Breast epithelium (tissue), 4 donors: ENCODE measurements at places on chromosomes 3 and 15. TPM values are rescaled to one million over a fixed set of nuclear protein-coding genes. Genes with fewer than 3 reads are reported as not detected.

DNA sequence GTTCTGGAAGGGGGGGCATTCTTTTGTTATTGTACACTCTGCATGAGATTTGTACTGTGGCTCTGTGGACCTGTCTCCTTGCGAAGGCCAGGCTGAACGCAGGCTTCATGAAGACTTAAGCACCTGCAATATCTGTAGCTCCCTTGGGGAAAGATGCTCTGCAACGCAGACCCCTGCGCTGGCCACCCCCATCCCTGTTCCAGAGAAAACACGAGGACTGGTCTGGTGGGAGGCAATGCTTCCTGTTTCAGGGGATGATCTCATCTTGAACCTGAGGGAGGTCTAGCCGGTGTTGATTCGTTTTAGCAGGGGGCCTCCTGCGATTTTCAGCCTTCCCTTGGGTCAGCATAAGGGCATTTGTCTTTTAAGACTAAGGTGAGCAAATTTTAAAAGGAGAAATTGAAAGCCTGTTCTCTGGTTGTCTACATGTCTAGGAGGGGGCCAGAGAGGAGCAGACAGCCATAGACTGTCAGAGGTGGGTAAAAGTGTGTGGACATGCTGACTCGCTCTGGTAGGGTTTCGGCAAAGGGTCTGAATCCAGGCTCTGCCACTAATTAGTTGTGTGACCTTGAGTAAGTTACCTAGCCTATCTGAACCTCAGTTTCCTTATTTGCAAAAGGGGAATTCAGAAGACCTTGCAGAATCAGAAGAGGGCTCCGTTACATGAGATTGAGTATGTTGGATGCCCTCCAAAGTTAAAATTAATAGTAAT is 80.9 kb upstream of the RASGRF1 start:
- no peaks in the 10 kb centered on the region for H3K27me3 ChIP-seq
- H3K36me3 ChIP-seq = no peaks in the 10 kb centered on the region
- no peak for DNase-seq
- no peaks in the 10 kb centered on the region for H3K4me1 ChIP-seq
- no peak overlapping the region for H3K4me3 ChIP-seq
- H3K27ac ChIP-seq = no peak overlapping the region

DNA sequence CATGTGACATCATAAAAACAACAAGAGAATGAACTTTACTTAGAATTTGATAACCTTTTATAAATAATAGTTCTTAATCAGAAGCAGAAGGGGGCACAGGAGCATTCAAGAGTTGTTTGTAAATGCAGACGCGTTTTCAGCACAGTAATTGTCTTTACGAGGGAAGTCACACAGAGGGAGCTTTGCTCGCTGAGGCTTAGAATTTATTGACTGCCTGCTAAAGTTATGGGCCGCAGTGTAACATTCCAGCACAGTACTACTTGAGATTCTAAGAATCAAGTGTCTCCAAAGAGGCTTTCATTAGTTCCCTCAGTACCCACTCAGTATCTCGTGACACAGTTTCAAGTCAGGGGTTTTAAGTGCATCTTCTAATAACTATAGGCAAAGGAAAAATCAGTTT is 288.7 kb downstream of the NR2F2 start:
- H3K4me3 ChIP-seq = no peak overlapping the region
- H3K27ac ChIP-seq = no peak overlapping the region
- H3K4me1 ChIP-seq = no peaks in the 10 kb centered on the region
- DNase-seq = no peak
- no peaks in the 10 kb centered on the region for H3K36me3 ChIP-seq

GRCh38 chr3:103057003-103057402 is 622.2 kb downstream of the ZPLD1 start:
- DNase-seq = no peak
- H3K4me1 ChIP-seq = no peaks in the 10 kb centered on the region
- no peaks in the 10 kb centered on the region for H3K27me3 ChIP-seq
- no peak overlapping the region for H3K4me3 ChIP-seq
- no peak overlapping the region for H3K27ac ChIP-seq

- DNase-seq = no peak
- H3K27me3 ChIP-seq = no peaks in the 10 kb centered on the region
- peak overlapping the region; percentile 87 for H3K4me3 ChIP-seq
- peak overlapping the region; percentile 94 for H3K27ac ChIP-seq
These were observed 1.5 kb downstream of the CHST14 start for GRCh38 chr15:40472171-40472727.

- no peaks in the 10 kb centered on the region for H3K4me1 ChIP-seq
- peak overlapping the region; percentile 66 for H3K27ac ChIP-seq
- H3K4me3 ChIP-seq = peak overlapping the region; percentile 75
- no peaks in the 10 kb centered on the region for H3K36me3 ChIP-seq
- no peaks in the 10 kb centered on the region for H3K27me3 ChIP-seq
These were observed 69.2 kb downstream of the GOLGA8B start for GRCh38 chr15:34514251-34514670.

DNA sequence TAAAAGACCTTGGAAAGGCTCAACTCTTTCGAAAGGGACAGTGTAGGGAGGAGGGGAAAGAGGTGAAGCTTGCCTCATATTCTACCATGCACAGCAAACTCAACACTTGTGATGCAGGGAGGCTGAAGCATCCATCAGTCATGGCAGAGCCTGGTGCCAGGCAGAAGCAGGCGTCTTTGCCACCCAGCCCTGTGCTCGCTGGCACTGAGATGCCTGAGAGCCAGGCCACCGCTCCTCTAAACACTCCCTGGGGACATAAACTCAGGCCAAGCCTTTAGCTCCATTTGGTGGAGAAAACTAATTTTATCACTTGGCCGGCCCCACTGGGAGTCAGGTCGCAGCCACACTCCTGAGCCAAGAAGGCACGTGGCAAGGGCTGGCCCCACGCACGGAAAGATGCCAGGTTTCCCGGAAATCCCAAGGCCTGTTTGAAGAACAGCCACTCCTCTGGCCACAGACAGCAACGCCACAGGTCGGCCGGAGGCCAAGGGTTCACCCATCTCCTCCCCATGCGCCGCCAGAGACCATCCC is 30.7 kb downstream of the XXYLT1 start:
- no peaks in the 10 kb centered on the region for H3K4me1 ChIP-seq
- no peak overlapping the region for H3K4me3 ChIP-seq
- H3K36me3 ChIP-seq = no peaks in the 10 kb centered on the region
- H3K27me3 ChIP-seq = no peaks in the 10 kb centered on the region
- no peak overlapping the region for H3K27ac ChIP-seq
- DNase-seq = peak; percentile 48

- no peaks in the 10 kb centered on the region for H3K36me3 ChIP-seq
- no peak overlapping the region for H3K27ac ChIP-seq
These were observed 29.4 kb upstream of the TNFSF10 start for GRCh38 chr3:172552607-172553006.

GRCh38 chr3:194905696-194906095 is 220.0 kb downstream of the FAM43A start:
- no peaks in the 10 kb centered on the region for H3K4me1 ChIP-seq
- H3K27me3 ChIP-seq = no peaks in the 10 kb centered on the region
- no peak for DNase-seq
- H3K27ac ChIP-seq = no peak overlapping the region
- no peak overlapping the region for H3K4me3 ChIP-seq
- H3K36me3 ChIP-seq = no peaks in the 10 kb centered on the region

DNA sequence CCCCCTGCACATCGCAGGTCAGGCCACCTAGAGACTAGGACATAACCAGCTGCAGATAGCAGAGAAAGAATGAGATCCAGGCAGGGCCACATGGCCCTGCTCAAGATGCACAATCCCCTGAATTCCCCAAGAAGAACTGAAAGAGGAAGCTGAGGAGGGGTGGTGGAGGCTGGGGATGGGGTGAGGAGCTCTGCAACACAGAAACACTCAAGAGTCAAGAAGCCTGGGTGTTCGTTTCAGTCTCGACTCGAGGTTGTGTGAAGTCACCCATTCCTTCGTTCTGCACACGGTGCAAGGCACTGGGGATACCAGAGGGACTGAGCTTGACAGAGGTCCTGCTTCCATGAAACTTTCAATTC is 62.0 kb downstream of the TLE3 start:
- H3K36me3 ChIP-seq = no peaks in the 10 kb centered on the region
- H3K4me1 ChIP-seq = no peaks in the 10 kb centered on the region
- peak; percentile 19 for DNase-seq
- H3K27me3 ChIP-seq = no peaks in the 10 kb centered on the region
- H3K4me3 ChIP-seq = no peak overlapping the region

GRCh38 chr3:186108106-186108940 is 566 bp downstream of the ETV5 start:
- DNase-seq = no peak
- H3K27ac ChIP-seq = peak overlapping the region; percentile 85
- no peaks in the 10 kb centered on the region for H3K36me3 ChIP-seq

Gene DNASE1L3
- 0.44 TPM for total RNA-seq

Gene POLR2M
- 194 TPM for total RNA-seq
